ENCODE measurements at places on chromosomes 4 and X.

GRCh38 chr4:156771171-156771837, 200.3 kb downstream of the PDGFC start:
- DNase-seq, result peak; percentile 93

DNA sequence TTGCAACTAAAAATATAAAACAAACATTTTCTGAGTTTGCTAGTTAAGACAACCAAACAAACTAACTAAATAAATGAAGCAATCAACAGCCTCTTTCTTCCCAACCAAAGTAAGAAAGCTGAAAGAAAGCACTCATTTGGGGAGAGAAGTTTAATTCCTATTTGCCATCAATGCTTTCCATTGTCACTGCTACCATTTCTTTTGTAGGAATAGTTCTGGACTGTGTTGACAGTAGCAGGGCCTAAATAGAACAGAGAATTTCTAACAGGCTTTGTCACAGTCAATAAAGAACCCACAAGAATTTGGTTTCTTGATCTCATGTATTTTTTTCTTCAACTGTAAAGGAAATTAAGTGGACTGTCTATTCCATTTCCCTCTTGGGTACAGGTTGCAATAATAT, 1886.4 kb upstream of the TENM3 start:
- DNase-seq, result no peak

DNA sequence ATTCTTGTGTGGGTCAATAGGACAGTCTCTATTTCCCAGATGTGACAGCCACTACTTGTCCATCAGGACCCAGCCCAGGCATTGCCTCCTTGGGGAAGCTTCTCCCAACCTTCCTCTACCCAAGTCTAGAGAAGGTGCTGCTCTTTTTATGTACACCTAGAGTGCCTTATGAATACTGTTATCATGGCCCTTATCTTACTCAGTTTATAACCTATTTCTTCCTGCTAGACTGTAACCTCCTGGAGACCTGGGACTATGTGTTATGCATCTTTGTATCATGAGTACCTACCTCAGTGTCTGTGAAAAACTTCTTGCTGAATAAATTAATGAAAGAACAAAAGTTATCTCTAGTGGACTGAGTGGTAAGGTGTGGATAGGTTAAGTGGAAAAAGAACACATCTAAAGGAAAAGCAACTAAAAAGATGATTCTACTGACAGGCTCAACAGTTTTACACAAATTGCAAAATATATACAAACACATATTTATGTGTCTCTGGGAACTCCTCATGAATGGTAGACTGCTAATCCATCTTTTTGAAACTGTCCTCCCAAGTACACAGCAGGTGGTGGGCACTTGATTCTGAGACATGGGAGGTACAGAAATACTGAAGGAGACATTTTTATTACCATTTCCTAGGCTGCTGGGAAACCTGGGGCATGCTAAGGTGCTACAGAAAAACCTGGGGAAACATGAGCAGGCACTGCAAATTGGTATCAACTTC, 106.6 kb downstream of the SH3RF1 start:
- DNase-seq, result no peak

- DNase-seq, result no peak
Measured at GRCh38 chr4:151403656-151404055, 5.3 kb upstream of the FHIP1A start.

GRCh38 chr4:159455675-159456237, 352.9 kb downstream of the RAPGEF2 start:
- peak; percentile 63 for DNase-seq

GRCh38 chr4:145884775-145885174, 53.8 kb downstream of the ZNF827 start:
- no peak for DNase-seq

Data from HT1080 (cell line).